ENCODE measurements at places on chromosomes 13 and 19.

DNA sequence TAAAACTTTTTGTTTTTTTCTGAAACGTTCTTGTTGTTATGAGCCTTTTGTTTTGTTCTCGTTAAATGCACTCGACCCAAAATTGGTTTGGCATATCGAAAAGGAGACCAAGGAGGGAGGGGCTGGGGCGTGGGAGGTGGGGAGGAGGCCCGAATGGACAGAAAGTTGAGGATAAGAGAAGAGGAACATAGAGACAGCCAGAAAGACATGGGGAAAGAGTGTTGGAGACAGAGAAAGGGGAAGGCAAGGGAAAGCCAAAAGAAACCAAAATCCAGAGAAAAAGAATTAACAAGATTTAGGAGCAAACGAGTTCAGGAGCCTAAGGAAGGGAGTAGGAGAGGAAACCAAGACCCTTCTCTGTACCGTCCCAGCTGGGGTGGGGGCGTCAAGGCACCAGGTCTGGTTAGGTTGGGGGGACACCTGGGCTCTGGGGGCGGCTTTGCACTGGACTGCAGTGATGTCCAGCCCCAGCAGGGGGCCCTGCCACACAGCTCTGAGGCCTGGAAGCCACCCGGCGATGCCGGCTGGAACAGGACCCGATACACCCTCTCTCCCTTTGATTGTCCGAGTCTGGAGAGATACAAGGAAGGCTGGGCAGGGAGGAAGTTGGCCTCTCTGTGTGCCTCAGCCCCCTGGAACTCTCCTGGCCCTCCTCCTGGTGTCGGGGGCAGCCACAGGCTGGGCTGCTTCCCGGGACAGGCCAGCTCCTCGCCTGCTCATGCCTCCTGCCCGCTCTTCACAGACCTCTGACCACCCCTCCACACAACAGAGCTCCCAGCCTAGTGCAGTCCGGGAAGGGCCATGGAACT, 11.6 kb upstream of the ASF1B start:
- DNase-seq = peak; percentile 75

- DNase-seq = no peak
Measured at GRCh38 chr13:102322211-102322610, 79.6 kb downstream of the FGF14 start.

GRCh38 chr13:42041011-42041683, 7.3 kb upstream of the DGKH start:
- peak; percentile 78 for DNase-seq

DNA sequence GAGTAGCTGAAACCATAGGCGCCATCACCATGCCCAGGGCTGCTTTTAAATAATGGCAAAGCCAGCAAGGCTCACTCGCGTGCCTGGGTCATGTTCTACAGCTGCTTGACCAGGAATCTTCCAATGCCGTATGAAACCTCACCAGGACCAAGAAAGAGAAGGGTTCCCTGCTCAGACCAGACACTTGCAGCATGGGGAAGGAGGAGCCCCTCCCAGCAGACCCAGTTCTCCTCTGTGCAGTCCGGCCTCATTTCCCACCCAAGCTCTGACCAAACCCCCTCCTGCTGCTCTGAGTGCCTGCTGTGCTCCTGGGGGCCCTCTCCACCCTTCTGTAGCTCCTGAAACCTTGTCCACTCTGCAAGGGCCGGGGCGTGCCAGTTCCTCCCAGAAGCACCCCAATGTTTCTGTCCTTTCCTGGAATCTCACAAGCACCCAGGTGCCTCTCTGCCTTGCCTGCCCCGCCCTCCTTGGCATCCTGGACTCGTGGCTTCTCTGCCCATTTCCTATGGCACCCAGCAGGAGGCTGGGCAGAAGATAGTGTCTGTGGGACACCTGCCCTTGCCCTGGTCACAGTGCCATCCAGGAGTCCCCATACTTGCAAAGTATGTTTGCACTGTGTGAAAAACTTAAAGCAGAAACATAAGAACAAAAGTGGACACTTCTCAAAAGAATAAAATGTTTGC, 6.8 kb upstream of the SLC7A9 start:
- no peak for DNase-seq

DNA sequence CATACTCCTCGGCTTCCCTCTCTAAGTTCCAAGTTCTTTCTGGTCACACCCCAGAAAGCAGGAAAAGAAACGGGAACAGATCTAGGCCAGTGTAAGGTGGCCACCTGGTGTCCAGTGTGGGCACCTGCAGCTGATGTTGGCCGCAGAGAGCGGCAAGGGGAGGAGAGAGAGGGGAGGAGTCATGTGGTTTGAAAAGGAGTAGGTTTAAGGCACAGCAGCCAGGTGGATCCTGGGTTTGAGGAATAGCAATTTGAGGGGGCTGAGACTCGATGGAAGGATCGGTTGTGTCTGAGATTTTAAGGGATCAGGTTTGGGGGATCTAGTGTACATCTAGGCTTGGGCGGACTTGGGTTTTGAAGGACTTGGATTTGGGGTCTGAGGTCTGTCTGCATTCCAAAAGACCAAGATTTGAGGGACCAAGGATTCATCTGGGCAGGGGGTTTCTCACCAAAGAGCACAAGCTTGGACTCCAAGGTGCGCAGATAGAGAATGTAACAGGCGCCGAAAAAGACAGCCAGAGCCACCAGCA, 1.2 kb downstream of the RABAC1 start:
- DNase-seq = peak; percentile 94

GRCh38 chr13:42153199-42154113, 105.0 kb downstream of the DGKH start:
- DNase-seq = no peak

GRCh38 chr13:105979131-105980011, 556.1 kb downstream of the EFNB2 start:
- DNase-seq = no peak

DNA sequence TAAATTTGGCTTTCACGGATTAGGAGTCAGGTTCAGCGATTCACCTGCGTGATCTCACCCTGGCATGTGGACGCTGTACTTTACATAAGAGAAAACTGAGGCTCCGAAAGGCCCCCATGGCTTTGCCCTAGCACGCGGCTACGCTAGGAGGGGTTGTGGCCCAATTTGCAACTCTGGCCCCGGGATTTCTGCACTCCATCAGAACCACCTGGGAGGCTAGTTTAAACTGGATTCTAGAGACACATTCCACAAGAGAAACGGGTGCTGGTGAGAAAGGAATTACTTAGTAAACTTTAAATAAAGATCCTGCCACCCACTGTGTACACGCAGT, 6.2 kb downstream of the BCL3 start:
- DNase-seq = peak; percentile 43

GRCh38 chr13:99686157-99686572, 184.9 kb downstream of the TM9SF2 start:
- DNase-seq = peak; percentile 52

DNA sequence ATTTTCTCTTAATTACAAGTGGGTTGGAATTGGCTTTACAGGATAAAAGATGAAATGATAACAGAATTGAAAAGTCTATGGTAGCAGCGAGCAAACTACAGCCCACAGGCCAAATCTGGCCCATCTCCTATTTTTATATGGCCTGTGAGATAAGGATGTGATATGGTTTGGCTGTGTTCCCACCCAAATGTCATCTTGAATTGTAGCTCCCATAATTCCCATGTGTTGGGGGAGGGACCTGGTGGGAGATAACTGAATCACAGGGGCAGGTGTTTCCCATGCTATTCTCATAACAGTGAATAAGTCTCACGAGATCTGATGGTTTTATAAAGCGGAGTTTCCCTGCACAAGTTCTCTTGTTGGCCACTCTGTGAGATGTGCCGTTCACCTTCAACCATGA, 19.0 kb downstream of the CRYL1 start:
- DNase-seq = no peak

DNA sequence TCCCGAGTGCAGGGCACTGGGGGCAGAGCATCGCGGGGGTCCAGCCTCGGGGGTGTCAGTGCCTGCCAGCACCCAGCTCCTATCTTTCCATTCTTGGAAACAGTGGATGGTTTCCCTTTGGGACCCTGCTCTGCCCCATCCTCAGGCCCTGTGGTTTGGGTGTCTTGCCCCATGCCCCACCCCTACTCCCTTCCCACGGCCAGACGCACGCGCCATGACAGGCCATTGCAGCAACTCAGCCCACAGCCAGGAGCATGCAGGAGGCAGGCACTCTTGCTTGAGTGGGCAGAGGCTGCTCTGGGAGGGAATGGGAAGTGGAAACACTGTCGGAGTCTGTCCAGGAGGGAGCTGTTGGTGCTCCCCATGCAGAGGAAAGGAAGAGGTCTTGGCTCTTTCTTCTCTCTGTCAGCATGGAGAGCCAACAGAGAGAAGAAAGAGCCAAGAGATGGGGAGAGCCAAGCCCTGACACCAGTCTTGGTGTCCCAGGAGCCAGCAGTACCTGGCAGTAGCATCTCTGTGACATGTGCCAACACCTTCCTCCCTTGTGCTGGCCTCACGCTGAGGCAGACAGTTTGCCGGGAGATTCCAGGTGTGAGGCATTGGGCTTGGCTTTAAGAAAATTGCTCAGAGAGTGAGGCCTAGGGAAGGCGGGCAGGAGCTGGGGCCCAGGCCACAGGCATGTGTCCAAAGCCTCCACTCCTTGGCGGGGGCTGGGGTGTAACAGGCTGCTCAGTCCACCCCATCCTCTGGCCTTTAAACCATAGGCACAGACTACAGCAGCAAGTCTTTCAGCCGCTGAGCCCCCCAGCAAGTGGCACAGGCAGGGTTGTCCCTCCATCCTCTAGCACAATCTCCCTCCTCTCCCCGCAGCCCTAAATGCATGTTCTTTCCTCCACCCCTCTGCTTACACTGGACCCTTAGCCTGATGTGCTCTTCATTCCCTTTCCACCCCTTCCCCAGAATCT, 86.7 kb upstream of the UQCRFS1 start:
- DNase-seq = no peak

DNA sequence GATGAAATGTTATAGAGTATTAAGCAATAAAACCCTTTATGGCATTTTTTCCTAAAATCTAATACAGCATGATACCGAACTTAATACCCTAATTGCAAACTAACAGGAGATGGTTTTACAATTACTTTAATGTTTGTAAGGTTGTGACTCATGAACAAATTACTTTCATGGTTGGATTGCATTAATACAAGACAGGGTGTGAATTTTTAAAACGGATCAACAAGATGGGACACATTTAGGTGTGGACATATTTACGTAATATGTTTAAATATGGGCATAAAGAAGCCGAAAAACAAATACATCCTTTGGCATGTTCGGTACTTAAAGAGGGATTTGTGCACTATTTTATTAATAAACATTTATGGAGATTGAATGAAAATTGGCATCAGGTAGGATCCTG, 168.3 kb upstream of the SPRY2 start:
- no peak for DNase-seq

DNA sequence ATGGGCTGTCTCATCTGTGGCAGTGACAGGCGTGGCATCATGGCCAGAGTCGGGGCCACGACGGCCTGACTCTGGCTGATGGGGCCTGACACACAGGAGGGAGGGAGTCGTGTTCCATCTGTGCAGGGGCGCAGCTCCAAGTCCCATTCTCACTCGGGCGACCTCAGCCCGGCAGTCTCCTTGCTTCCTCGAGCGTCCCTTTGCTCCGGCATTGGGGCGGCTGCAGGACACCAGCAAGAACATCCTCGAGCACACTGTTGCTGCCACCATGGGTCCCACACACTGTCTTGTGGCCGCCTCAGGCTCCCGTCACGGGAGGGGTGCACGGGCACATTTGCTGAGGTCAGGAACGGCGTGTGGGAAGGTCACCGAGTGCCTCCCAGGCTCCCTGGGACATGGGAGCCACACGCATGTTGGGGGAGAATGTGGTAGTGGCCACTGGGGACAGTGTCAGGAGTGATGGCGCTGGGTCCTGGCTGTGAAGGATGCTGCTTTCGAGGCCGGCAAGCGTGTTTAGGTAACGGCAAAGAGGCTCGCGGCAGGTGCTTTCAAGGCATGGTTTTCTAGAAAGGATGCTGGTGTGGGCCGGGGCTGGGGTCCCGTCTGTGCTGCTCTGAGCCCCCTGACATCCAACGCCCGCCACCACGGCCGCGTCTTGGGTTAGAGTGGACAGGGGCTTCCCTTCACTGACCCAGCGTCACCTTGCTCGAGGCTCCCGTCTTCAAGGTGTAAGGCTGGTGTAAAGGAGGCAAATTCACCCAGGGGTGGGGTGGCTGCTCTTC, 3.4 kb downstream of the IZUMO4 start:
- DNase-seq = no peak

DNA sequence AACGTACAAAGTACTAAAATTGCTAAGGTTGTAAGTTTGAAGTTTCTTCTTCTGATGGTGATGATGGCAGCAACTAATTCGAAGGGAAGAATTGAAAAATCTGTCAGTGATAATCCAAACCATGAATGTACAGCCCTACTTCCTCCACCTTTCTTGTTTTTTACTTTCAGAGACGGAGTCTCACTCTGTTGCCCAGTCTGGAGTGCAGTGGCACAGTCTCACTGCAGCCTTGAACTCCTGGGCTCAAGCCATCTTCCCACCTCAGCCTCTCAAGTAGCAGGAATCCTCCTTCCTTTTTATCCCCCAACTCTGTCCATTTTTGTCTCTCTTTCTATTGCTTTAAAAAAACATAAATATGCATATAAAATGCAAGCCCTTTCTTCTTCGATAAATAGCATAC, 112.3 kb upstream of the SOX21 start:
- no peak for DNase-seq

GRCh38 chr13:112775791-112776279, 86.0 kb downstream of the ATP11A start:
- DNase-seq = no peak

GRCh38 chr13:21594715-21595545, 9.0 kb downstream of the MICU2 start:
- DNase-seq = no peak

DNA sequence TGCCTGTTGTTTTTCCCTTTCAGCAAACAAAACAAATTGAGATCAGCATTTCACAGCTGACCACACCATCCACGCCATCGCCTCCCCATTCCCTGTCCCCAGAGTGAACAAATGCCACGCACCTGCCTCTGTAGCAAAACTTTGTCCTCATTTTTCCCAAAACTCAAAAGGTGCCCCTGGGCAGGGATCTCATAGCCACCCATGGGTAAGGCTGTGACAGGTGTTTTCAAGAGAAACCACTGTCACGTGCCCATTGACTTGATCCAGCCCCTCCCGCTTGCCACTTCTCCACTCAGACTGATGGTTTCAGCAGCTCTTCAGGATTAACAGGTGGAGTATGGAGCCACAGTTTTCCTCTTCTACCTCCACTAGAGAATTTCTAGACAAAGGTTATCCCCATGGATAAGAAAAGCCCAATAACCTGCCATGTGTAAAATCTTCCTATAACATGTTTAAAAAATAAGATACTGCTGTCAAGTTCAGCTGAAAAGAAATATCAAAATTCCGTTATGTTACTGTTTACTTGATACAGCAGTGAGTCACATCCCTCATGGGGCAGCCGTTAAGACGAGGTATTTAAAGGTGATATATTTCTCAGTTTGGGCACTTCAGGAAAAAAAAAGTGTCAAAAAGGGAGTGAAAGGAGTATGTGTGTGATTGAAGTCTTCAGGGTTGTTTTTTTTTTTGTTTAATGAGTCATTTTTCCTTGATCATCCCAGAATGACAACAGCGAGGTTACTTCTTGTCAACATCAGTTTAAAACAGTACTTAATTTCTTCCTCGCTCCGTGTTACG, 63.5 kb upstream of the GPR183 start:
- DNase-seq = no peak

GRCh38 chr19:40552848-40553247, 23.8 kb upstream of the SHKBP1 start:
- no peak for DNase-seq

- no peak for DNase-seq
Measured at GRCh38 chr19:19213426-19214158, 1.8 kb downstream of the NCAN start.

GRCh38 chr19:11164879-11165406, 9.4 kb upstream of the SPC24 start:
- DNase-seq = no peak

- DNase-seq = no peak
Measured at GRCh38 chr13:45299194-45299593, 41.8 kb downstream of the TPT1 start.

Data from GM23338 (cell line).